ENCODE measurements at places on chromosomes 11 and 22.

DNA sequence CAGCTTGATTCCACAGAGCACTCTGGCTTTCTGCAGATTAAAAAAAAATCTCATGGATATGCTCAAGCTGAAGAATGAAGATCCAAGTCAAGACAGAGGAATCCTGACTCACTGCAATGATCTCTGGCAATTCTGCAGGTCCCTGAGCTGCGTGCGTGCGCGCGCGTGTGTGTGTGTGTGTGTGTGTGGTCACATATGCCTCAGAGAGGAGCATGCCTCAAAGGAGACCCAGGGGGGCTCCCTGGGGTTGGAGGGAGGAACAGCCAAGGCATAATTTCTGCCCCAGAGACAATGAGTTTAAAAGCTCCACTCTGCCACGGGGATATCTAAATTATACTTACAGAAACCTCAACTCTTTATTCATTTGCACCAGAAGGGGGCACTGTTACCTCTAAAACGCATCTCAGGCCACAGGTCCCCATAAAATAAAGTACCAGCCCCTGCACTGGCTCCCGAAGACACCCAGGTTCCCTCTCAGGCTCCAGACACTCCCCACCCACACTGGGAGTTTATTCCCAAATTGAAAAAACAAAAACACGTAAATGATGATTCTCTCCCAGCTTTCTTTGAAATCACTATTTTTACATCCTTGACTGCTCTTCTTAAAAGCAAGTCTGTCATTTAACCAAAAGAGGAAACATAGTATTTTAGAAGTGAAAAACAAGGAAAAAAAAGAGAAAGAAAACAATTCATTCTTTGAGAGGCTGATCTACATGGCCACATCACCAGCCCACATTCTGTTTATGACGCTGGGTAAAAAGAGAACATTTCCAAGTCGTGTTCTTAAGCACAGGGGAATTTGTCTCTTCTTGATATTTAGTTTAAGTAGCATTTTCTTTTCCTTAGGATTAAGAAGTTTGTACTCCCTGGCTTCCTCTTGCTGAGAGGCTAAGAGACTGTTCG is 401.0 kb downstream of the LARGE1 start:
- no peak for DNase-seq

GRCh38 chr22:30286813-30287647 is 2.3 kb downstream of the CASTOR1 start:
- DNase-seq: no peak

DNA sequence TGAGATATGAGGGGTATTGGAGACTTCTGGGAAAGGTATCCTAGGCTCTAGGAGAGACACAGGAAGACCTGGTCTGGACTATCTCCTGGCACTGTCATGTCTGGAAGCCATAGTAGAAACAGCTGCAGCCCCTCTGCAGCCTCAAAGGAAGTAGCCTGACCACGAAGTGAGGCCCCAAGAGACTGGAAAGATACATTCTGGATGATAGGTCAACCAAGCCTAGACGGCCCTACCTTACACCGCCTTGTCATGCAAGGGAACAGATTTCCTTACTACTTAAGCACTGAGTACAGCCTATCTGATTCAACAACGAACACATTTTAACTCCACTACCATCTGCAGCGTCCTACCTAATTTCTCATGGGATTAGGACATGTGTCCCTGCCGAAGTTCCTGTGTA is 31.1 kb downstream of the UQCR10 start:
- DNase-seq: no peak

- no peak for DNase-seq
These were observed 17.9 kb downstream of the USH1C start for GRCh38 chr11:17526326-17526725.

GRCh38 chr11:68038718-68039525 is at the start of gene TCIRG1:
TCIRG1 (plus strand) TSS chr11:68039025; CDS start chr11:68041272, 2,247 bp downstream.
- no peak for DNase-seq

GRCh38 chr22:40024201-40025061 is 29.7 kb downstream of the FAM83F start:
- DNase-seq: no peak

DNA sequence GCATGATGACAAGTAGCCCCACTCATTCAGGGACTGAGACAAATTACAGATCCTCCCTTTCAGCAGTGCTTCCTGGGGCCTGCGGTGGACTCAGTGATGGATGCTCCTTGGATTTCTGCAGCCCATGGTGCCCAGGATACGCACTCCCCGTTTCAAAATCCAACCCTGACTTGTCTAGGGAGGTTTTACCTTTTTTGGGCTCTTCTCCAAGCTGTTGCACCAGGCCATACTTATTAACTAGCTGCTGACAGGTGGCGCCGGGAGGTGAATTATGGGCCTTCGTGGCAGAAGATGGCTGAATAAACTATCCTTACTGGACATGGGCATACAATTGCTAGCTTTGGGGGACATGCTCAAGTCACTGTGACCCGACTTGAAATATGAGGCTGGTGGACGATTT is 324.3 kb upstream of the SYN3 start:
- DNase-seq: no peak

Data from NCI-H187 (cell line).